Naive thymus-derived CD4-positive, alpha-beta T cell (primary cell): ENCODE measurements at places on chromosomes 4 and X.

DNA sequence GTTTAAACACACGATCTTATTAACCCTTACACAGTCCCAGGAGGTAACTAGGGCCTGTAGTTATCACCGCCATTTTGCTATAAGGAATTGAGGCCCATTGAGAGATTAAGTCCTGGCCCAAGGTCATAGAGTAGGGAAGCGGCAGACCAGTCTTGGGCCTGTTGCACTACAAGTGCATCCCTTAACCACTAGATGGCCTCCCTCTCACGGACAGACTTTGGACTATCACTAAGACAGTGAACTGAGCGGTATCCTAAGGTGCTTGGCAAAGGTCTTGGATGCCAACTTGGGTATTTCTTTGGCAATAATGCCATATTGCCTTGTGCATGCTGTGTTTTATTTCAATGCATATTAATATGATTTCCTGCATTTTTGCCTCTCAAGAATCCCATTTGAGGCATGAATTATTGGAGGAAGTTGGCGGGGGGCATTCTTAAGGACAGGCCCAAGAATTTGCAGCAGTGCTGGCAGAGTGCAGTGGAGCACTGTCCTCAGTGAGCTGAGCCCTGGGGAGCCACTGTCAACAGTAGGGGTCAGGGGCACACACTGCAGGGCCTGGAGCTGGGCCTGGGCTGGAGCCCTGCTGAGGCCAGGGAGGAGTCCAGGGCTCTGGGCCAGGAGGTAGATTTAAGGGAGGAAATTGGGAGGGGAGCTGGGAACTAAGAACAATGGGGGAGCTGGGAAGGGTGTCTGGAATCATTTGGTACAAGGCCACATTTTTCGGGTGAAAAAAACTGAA, 147.4 kb downstream of the SMIM20 start:
- no peak for DNase-seq

GRCh38 chr4:159376289-159376688, 273.4 kb downstream of the RAPGEF2 start:
- DNase-seq, result no peak

- DNase-seq, result no peak
These were observed 12.9 kb downstream of the DCK start for GRCh38 chr4:71006203-71006907.

DNA sequence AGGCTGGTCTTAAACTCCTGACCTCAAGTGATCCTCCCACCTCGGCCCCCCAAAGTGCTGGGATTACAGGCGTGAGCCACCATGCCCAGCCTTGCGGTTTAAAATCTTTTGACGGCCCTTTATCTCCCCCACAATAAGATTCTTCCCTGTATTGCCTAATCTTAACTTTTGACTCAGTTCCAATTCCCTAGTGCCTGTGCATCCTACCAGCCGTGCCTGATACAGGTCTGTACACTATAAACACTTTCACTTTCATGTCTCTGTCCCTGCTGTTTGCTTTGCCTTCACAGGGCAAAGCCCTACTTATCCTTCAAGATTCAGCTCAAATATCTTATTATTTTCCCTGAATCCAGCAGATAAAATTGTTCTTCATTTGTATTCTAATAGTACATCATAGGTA, 74.6 kb downstream of the WDR44 start:
- DNase-seq, result no peak

- no peak for DNase-seq
These were observed 55.4 kb downstream of the CLCN3 start for GRCh38 chr4:169675825-169676224.

- DNase-seq, result no peak
These were observed 89.8 kb downstream of the PDGFRA start for GRCh38 chr4:54318904-54319303.

DNA sequence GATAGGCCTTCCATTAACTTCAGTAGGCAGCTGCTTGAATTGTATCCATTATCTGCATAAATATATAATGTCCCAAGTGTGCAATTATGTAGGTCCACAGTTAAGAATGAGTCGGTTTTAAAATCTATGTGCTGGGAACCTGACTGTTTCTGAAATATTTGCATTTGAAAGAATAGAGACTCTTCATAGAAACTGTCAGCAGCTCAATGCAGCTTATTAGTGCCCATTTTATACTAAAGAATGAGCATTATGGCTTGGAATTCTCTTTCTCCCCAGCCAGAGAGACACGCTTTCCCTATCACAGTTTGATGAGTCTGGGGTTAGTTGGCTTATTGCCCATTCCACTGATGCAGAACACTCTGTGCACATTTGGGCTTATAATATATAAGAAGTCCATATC, 202.0 kb upstream of the PCDH7 start:
- no peak for DNase-seq

GRCh38 chr4:73309211-73309610, 50.6 kb upstream of the ANKRD17 start:
- no peak for DNase-seq

- no peak for DNase-seq
These were observed 21.1 kb downstream of the GBA3 start for GRCh38 chr4:22713841-22714240.

DNA sequence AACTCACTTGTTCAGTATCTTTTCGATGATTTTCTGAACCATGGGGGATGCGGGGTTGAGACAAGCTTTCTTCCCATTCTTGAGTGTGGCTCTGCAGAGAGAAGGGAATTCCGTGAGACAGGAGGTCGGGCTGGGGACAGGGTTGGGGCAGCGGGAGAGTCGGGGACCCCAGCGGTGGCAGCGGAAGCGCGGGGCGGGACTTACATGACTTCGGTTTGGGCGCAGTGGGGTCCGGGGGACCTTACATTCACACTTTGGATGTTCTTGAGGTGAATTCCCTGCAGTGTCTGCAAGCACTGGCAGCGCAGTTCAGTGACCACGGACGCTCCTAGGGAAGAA, 434 bp downstream of the CXCL3 start:
- no peak for DNase-seq

DNA sequence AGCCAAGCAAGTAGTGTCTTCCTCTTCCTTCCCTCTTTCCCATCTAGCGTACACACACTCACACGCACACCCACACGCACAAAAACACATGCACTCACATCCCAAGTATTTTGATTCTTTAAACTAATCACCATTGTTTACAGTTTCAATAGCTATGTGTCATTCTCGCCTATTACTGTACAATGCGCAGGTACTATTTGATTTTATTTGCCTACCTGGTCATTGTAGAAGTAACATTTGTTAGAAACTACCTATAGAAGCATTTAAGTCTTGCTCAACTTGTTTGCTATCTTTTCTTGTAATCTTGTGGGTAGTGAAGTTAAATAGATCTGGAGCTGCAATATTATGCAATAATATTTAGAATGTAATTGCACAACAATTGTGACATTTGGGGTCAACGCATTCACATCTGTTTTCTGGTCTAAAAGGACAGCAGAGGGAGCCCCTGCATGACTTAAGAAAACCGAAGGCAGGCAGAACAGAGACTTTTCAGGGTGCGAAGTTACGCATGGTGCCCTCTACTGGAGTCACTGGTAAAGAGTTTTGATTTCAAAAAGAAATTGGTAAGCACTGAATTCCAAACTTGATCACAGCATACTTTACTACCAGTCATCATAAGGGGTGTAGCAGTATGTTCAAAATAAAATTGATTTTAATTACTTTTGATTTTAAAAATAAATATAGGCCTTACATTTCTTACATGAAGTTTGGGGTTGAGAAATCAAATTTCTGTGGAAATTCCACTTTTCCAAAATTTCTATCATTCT, 503.3 kb upstream of the FAM241A start:
- DNase-seq, result no peak

DNA sequence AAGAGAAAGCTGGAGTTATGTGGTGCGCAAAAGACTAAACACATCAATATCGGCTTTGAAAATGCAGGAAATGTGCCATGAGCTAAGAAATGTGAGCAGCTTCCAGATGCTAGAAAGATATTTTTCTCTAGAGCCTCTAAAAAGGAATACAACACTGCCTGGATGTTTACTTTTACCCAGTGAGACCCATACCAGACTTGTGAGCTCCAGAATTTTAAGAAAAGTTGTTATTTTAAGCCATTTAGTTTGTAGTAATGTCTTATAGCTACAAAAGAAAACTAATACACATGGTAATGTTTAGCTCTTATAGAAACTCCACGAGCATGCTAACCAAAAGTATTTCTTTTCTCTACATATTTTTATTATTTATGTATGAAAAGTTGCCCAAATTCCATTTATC, 1389.4 kb downstream of the C4orf33 start:
- no peak for DNase-seq
